ENCODE measurements at places on chromosomes 1 and 21.
A peak's percentile ranks its signal among the peaks of the same experiment; 100 is the strongest.

DNA sequence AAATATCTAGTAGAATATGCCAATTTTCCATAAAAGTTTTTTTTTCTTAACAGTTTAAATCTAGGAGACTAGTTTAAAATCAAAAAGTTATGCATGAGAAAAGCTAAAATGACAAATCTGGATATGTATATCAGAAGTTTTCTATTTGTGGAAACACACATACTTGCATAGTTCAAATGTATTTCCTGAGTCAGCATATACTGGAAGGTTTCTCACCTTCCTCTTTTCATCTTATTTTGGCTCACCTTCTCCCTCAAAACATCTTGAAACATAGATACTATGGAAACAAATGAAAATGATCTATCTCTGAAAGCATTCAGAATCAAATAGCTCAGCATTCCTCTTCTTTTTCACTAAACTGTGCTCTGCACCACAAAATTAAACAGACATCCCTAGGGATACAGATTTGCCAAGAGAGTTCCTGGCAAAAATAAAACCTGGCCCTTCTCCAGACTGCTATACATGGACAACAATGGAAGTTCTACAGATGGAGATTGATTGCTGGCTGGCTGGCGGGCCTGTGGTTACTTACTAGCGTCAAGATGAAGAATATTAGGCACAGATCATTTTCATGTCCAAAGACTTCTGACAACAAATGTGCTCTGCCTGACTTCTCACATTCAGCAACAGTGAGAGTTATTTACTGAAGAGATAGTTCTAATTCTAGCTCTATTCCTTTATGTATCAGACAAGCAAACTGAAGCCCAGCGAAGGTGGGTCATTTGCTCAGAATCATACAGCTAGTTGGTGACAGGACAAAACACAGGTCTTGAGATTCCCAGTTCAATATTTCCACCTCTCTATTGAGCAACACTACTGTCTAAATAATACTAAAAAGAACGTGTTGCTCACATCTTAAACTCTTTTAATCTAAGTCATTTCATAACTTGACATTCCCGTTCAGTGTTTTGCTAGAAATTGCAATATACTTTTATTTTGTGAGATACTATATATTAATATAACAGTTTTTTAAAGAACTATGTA is 26.6 kb downstream of the DIPK1A start:
- DNase-seq = no peak

DNA sequence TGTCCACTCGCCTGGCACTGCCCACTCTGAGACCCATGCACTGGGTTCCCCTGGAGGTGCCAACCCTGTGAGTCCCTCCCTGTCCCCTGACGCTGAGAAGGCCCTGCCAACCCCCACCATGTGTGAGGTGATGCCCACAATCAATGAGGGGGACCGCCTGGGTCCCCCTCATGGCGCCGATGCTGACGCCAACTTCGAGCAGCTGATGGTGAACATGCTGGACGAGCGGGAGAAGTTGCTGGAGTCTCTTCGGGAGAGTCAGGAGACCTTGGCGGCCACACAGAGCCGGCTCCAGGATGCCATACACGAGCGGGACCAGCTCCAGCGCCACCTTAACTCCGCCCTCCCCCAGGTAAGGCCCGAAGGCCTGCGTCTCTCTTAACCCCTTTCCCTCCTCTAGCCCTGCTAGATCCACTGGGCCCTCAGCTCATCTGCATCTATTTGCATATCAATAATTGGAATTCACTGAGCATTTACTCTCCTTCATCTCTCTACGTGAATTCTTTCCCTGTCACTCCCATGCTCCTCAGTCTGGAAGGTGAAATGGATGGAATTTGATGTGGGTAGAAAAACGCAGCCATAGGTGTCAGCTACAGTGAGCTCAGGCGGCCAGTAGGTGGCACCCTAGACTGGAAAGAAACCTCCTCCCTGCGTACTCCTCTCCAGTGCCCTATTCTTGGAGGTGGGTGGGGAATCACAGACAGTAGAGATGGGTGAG is 12.8 kb downstream of the PPFIA4 start:
- DNase-seq = peak; percentile 68

GRCh38 chr1:51741121-51741681 is 124.3 kb downstream of the OSBPL9 start:
- no peak for DNase-seq

DNA sequence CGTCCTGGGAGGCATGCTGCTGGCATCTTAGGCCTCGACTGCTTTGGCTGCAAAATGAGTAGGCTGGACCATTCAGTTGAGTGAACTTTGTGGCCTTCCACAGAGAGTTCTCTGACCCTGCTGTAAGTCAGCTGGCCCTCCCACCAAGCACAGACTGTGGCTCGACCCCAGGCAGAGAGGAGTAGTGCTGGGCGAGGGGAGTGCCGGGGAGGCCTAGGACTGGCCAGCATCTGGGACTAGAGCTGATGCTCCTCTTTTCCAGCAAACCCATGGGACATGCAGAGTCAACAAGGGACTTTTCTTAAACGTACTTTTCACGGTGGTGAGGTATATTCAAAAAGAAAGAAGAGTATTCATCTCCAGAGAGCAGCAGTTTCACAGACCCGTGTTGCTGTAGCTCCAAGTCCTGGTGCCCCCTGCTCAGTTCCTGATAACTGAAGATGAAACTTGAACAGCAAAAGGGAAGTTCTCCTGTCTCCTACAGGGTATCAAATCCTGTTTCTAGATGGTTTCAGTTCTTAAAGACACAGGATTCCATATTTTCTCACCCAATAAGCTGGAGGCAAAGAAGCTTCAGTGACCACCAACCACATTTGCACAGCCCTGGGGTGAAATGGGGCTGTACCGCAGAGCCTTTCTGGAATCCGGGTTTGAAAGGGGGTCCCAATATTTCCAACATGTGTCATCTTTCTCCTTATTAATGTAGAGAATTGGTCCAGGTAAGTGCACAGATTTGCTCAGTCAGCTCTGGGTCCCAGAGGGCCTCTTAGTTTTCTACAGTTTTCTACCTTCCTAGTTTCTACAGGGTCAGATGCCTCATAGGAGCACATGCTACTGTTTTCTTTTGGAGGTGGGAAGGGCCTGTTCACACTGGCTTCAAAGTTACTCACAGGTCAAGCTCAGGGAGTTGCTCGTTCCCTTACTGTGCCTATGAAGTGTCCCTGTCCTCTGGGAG is 20.9 kb downstream of the BATF3 start:
- DNase-seq = no peak

GRCh38 chr21:44965251-44966022 is 25.6 kb downstream of the SLX9 start:
- peak; percentile 34 for DNase-seq

DNA sequence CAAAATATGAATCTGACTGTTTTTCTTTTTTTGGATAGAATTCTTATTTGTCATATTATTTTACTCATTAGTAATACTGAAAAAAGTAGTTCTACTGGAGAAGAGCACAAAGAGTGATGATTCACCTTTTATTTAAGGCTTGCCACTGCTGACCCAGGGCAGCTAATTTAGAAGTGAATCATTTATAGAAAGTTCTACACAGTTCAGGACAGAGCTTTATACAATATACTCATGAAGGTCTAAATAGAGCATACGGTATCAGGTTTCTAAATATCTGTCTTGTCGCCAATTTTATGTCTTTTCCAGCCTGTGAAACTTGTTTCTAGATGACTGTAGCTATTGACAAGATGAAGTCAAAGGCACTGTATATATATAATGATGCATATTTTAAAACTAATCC is 25.0 kb downstream of the GIPC2 start:
- DNase-seq = no peak

DNA sequence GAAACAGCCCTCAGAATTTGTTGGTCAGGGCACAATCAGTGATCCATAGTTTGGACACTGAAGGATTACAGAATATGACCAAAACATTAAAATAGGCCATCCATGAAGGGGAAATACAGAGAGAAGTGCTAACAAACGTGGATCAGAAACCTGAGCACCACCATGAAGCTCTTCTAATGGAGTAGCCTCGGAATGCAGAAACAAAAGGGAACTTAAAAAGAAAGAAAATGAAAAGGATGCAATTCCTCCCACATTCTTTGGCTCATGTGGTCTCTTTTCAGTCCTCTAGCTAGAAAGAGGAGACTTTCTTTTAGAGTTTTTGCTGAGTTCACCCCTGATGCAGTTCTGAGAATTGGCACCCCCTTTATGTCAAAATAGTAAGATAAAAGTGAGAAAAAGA is 989.8 kb upstream of the B3GALT2 start:
- no peak for DNase-seq

GRCh38 chr1:245956225-245956624 is 550.9 kb downstream of the SMYD3 start:
- no peak for DNase-seq

GRCh38 chr1:94801919-94802546 is 18.1 kb upstream of the SLC44A3 start:
- no peak for DNase-seq

GRCh38 chr21:29215709-29216108 is 83.0 kb upstream of the BACH1 start:
- no peak for DNase-seq

- no peak for DNase-seq
Measured at GRCh38 chr1:229114315-229114714, 156.6 kb upstream of the RAB4A start.

DNA sequence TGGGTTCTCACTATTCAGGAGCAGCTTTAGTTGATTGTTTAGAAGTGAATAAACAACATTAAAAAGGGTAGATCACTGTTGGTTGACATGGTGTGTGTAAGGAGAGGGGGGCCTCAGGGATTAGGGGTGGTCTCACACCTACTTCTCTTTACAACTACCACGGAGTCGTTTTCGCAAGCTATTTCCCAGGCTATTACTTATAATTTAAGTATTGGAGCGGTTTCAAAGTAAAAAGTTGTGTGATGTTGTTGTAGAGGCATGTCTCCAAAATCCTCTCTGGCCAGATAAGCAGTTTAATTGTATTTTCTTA is 1.3 kb downstream of the GPSM2 start:
- DNase-seq = no peak

DNA sequence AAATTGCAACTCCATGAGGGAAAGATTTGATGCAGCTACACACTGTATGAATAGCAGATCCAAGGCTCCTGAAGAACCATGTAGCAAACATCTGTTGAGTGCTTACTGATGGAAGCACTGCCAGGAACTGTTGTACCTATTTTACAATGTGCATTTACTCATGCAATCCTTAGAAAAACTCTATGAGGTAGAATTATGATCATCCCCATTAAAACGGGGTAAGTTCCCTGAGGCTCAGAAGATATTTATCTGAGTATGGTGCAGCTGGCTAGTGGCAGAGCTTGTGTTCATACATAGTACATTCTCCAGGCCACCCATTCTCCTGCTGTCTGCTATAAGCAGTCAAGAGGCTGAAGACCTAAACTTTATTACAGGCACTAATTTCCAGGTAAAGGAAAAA is 54.4 kb upstream of the C8B start:
- DNase-seq = no peak

DNA sequence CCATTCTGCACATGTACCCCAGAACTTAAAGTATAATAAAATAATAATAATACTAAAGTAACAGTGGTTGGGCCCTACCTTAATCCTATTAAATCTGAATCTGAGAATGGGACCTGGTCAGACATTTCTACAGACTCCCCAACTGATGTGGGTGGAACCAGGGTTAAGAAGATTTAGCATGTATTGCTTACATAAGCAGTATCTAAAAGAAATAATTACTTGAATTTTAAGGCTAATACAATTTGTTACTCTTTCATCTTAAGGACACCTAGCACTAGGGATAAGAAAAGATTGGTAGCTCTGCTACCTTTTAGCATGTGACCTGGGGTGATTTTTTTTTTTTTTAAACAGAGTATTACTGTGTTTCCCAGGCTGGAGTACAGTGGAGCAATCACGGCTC is 79.4 kb downstream of the IVNS1ABP start:
- DNase-seq = no peak

- DNase-seq = no peak
Measured at GRCh38 chr1:90411185-90411584, 305.9 kb downstream of the BARHL2 start.

DNA sequence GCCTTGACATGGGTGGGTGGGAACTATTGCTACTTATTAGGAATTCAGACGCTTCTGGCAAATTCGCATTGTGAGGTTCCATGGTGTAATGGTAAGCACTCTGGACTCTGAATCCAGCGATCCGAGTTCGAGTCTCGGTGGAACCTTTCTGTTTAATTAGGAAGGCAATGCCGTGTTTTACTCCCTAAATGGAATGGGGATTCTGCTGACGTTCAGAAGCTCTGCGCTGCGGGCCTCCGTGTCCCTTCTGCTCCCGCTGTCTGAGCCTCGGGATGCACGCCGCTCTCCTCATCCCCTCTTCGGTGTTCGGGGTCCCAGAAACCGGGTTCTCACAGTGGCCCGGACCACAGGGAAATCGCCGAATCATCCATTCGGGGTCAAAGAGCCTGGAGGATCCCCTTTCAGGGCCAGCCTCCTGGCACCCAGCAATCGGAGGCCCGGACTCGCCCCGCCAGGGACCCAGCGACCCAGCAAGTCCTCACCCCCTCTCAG is 280.3 kb downstream of the FAM72C start:
- DNase-seq = no peak
